ENCODE measurements at places on chromosomes 3 and 15. TPM values are rescaled to one million over a fixed set of nuclear protein-coding genes. Genes with fewer than 3 reads are reported as not detected.

DNA sequence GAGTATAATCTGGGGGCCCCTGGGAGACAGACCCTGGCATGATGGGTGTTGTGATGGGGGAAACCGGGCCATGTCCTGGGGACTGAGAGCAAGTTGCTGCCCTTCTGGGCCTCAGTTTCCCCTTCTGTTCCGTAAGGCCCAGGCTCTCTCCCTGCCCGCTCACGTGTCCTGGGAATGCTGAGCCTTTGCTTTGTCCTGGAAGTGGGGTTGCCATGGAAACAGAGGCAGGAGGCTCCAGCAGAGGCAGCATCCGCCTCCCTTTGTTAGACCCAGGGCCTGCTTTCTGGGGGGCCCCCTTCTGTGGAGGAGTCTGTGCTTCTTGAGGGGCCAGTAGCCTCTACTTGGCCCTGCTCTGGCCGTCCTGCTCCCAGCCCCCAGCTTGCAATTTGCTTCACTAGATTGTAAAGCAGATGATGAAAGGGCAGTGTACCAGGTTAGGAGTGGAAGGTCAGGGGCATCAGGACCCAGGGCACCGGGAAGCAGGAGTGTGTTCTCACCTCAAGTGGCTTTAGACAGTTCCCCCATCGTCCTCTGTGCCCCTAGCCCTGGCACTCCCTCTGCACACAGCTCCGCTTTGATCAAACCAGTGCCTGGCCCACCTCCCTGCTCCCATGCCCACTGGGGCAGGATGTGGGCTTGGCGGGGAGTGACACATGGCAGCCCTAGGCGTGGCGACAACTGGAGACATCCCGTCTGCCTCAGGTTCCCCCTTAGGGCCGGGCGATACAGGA is 105.6 kb downstream of the FBLN2 start:
- H3K27me3 ChIP-seq: peaks cover 5% of the 10 kb centered on the region
- H3K27ac ChIP-seq: no peak overlapping the region
- DNase-seq: no peak
- peaks cover 7% of the 10 kb centered on the region for H3K4me1 ChIP-seq
- H3K4me3 ChIP-seq: peak overlapping the region; percentile 43

GRCh38 chr3:32018757-32019564 is 37.4 kb downstream of the ZNF860 start:
- no peaks in the 10 kb centered on the region for H3K36me3 ChIP-seq
- DNase-seq: no peak
- H3K4me3 ChIP-seq: no peak overlapping the region
- peaks cover 7% of the 10 kb centered on the region for H3K4me1 ChIP-seq
- no peaks in the 10 kb centered on the region for H3K27me3 ChIP-seq

GRCh38 chr3:134430174-134430573 is 55.6 kb downstream of the ANAPC13 start:
- no peak overlapping the region for H3K27ac ChIP-seq
- no peaks in the 10 kb centered on the region for H3K27me3 ChIP-seq
- no peak overlapping the region for H3K4me3 ChIP-seq
- no peak for DNase-seq
- no peaks in the 10 kb centered on the region for H3K36me3 ChIP-seq

- no peak for DNase-seq
- H3K4me3 ChIP-seq: no peak overlapping the region
- no peaks in the 10 kb centered on the region for H3K27me3 ChIP-seq
- no peaks in the 10 kb centered on the region for H3K36me3 ChIP-seq
Observed at GRCh38 chr3:43641306-43642114, 19.7 kb upstream of the ANO10 start.

- no peak overlapping the region for H3K4me3 ChIP-seq
- no peaks in the 10 kb centered on the region for H3K4me1 ChIP-seq
- H3K36me3 ChIP-seq: no peaks in the 10 kb centered on the region
- no peak for DNase-seq
Observed at GRCh38 chr3:36957862-36958686, 13.2 kb upstream of the TRANK1 start.

DNA sequence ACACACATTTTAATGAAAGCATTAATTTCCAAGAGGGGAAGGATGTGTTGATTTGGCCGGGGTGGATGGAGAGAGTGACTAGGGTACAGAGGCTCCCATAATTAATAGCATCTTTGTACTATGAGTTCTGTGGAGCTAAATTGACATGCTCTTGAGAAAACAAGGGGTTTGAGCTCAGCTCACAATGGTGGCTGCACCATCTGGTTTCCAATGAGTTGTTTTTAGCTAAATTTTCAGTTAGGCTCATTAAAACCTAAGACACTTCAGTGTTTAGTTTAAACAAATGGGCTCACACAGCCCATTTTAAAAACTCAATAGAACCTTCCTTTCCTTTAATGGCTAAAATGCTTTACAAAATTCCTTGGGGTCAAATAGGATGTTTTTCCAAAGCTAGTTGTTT is 199.7 kb downstream of the TNIK start:
- H3K27ac ChIP-seq: no peak overlapping the region
- H3K4me1 ChIP-seq: peaks cover 23% of the 10 kb centered on the region
- no peaks in the 10 kb centered on the region for H3K27me3 ChIP-seq
- DNase-seq: no peak
- no peak overlapping the region for H3K4me3 ChIP-seq

The SERINC4 gene
- not detected for total RNA-seq

DNA sequence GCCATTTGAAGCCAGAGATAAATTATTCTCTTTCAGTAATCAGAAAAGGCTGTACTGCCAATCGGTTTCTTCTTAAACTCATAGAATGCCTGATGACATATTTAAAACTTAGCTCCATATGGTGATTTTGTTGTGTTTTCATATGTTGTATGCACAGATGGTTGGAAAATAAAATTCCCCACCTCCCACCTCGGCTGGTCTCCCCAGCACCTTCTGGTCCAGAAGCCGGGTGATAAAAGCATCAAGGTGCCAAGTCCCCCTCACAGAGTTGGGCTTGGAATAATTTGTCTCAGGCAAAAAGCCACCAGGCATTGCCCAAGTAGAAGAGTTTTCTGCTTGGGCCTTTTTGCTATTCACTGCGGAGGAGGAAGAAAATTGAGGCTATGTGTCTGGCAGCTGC is 18.4 kb downstream of the LARS2 start:
- no peak for DNase-seq
- H3K4me3 ChIP-seq: no peak overlapping the region
- no peak overlapping the region for H3K27ac ChIP-seq
- H3K36me3 ChIP-seq: no peaks in the 10 kb centered on the region

- no peak overlapping the region for H3K27ac ChIP-seq
- no peaks in the 10 kb centered on the region for H3K27me3 ChIP-seq
- DNase-seq: no peak
- H3K4me3 ChIP-seq: peak overlapping the region; percentile 76
- H3K36me3 ChIP-seq: no peaks in the 10 kb centered on the region
- H3K4me1 ChIP-seq: peaks cover 9% of the 10 kb centered on the region
Observed at GRCh38 chr3:44509393-44509921, 32.0 kb upstream of the ZNF445 start.

DNA sequence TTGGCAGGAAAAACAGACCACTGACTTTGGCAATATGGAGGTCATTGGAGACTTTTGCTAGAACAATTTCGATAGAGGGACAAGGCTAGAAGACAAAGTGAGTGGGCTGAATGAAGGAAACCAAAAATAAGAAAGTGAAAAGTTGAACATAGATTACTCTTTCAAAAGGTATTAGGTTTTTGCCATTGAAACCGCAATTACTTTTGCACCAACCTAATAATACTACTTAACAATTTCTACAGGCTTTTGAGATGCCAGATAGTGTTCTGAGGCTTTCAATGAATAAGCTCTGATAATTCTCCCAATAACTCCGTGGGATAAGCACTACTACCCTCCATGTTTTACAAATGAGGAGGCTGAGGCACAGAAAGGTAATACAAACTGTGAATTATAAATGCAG is 85.0 kb downstream of the MDFIC2 start:
- no peak for DNase-seq
- no peak overlapping the region for H3K4me3 ChIP-seq
- no peaks in the 10 kb centered on the region for H3K36me3 ChIP-seq
- no peak overlapping the region for H3K27ac ChIP-seq
- no peaks in the 10 kb centered on the region for H3K4me1 ChIP-seq

DNA sequence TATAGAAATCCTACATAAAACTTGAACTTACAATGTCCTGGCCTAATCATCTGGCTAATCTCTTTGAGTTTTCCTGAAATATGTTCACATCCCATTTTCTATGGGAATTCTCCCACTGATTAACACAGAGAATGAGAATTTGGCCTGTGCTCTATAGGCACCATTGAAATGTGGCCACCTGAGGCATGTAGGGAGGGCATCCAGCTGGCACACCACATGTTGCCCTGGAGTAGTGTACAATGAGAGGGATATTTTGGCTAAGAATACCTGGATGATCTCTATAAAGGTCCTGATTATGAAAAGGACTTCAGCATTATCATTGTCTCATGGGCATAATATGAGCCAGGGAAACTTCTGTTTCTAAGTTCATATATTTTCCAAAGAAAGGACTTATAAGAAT is 324.0 kb downstream of the ZBTB20 start:
- H3K27me3 ChIP-seq: no peaks in the 10 kb centered on the region
- H3K27ac ChIP-seq: no peak overlapping the region
- H3K4me1 ChIP-seq: no peaks in the 10 kb centered on the region
- H3K36me3 ChIP-seq: no peaks in the 10 kb centered on the region
- DNase-seq: no peak

DNA sequence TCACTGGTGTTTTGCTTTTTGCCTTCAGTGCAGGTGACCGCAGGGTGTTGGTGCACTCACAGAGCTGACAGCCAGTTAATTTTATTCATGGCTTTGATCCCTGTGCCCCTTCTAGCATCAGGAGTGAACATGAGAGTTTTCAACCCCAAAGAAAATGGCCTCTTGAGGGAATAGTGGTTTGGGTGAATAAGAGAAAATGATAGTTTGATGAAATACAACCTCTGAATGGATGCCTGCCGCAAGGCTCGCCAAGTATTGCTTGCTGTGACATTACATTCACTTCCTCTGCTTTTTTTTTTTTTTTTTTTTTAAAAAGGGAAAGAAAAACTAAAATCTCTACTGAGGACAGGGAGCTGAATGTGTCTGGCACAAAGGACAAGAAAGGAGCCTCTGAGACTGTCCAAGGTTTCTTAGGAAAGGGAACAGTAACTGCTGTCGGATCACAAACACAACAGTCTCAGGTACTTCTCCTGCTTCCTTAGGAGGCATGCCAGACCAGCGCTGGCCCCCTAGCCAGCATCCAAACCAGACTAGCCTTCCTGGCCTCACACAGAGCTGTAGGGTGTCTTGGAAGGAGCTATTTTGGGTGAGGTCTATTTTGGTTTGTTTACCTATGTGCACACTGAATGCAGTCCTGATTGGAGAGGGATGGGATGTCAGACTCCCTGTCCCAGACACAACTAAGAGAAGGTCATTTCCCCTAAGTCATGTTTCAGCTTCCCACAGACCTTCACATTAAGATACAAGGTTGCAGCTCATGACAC is 29.0 kb downstream of the CCDC80 start:
- no peaks in the 10 kb centered on the region for H3K27me3 ChIP-seq
- no peak for DNase-seq

DNA sequence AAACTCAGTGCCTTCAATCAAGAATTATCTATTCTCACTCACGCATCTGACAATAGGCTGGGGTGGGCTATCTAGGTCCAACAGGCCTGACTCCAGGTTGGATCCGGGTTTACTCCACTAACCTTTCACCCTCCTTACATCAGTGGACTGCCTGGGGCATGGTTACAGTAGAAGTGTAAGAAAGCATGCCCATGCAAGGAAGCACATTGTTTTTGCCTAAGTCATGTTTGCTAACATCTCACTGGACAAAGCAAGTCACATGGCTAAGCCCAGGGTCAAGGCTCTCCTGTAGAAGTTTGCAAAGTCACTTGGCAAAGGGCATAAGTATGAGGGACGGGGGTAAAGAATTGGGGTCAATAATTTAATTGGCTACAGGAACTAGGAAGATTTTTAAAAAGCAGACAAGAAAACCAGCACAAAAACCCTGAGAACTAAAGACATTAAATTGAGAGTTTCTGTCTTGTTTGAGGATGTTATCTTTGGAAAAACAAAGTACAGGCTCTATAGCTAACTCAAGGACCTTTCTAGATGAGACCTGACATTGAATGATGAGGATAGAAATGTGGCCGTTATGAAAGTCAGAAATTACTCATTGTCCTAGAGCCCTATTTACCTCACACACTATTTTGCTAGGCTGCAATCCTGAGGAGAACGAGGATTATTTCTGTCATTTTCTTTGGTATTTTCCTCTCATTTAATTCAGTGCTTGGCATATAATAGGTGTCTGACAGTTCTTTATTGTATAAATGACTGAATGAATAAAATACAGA is 214.2 kb downstream of the IL20RB start:
- H3K4me3 ChIP-seq: no peak overlapping the region
- no peaks in the 10 kb centered on the region for H3K4me1 ChIP-seq
- no peaks in the 10 kb centered on the region for H3K36me3 ChIP-seq
- DNase-seq: no peak
- no peak overlapping the region for H3K27ac ChIP-seq

GRCh38 chr3:128429751-128430150 is 36.9 kb downstream of the DNAJB8 start:
- H3K27ac ChIP-seq: no peak overlapping the region
- peaks cover 6% of the 10 kb centered on the region for H3K4me1 ChIP-seq
- no peaks in the 10 kb centered on the region for H3K27me3 ChIP-seq
- no peak for DNase-seq
- no peak overlapping the region for H3K4me3 ChIP-seq
- no peaks in the 10 kb centered on the region for H3K36me3 ChIP-seq

GRCh38 chr3:10353661-10354360 is 32.9 kb upstream of the SEC13 start:
- H3K36me3 ChIP-seq: no peaks in the 10 kb centered on the region
- DNase-seq: no peak
- H3K4me3 ChIP-seq: no peak overlapping the region
- peaks cover 24% of the 10 kb centered on the region for H3K4me1 ChIP-seq
- H3K27me3 ChIP-seq: no peaks in the 10 kb centered on the region
